Tongue (tissue), 3 donors: ENCODE measurements at places on chromosomes 1 and 21.
A peak's percentile ranks its signal among the peaks of the same experiment; 100 is the strongest.

DNA sequence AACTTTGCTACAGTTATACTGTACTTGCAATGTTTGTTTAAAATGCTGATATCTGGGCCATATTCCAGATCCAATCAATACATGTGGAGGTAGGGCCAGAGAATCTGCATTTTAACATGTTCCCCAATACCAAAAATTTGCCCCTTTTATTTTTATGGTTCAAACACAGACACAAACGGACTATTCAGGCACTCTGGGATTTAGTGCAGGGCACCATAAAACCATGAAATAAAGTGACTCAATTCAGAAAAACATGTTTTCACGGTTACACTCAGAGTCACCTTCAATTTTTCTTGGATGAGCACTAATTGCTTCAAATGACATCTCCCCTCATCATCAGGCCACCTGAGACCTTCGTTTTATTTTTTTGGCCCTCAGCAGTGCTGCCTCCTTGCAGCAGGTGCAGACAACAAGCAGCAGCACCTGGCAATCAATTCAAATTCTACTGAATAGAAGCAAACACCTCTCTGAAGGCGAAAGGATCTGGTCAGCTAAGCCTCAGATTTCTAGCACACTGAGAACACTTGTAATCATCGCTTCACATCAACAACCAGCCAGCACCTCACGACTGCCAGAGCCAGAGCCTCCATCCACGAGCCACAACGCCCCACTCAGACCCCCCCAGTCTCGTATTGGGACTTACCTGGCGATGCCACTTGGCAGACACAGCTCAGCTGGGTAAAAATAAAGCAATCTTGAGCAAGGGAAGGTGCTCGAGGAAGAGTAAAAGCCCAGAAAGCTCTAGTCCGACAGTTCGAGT, 1.1 kb downstream of the ERO1B start:
- DNase-seq = peak; percentile 16

DNA sequence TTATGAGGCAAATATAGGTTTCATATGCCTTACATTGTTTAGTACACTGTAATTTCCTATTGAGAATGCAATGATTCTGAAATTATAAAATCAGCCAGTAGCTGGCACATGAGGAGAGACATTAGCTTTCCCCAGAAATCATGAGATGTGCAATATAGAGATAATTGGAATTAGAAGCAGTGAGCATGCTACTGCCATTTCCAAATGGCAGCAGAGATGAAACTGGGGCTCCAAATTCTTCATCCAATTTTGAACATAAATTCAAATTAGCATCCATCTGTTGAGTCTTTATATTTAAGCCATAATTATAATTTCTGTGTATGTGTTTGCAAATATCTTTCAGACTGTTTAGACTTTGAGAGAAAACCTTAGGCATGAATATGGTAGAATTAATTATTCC, 28.8 kb downstream of the PTGER3 start:
- no peak for DNase-seq

- DNase-seq = no peak
These were observed 1.9 kb downstream of the CADM3 start for GRCh38 chr1:159173320-159173719.

GRCh38 chr21:35438643-35439404, 389.7 kb upstream of the RUNX1 start:
- DNase-seq = peak; percentile 43

GRCh38 chr1:206464456-206464964, 5.8 kb upstream of the IKBKE start:
- DNase-seq = no peak

DNA sequence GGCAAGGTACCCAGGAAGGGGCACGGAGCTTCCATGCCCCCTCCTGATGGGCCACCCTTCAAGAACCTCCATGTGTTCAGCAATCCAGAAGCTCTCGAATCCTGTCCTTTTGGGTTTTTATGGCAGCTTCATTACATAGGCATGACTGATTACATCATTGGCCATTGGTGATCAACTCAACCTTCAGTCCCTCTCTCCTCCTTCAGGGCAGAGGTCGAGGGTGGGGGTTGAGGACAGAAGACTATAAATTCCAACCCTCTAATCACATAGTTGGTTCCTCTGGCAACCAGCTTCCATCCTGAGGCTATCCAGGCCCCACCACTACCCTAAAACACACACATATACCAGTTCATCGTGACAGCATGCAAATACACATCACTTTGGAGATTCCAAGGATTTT, 135.7 kb downstream of the ZNF281 start:
- no peak for DNase-seq
